ENCODE measurements at places on chromosomes 2 and 18. TPM values are rescaled to one million over a fixed set of nuclear protein-coding genes. Genes with fewer than 3 reads are reported as not detected.

- H3K27ac ChIP-seq = no peak overlapping the region
- H3K27me3 ChIP-seq = no peaks in the 10 kb centered on the region
- DNase-seq = no peak
- no peak overlapping the region for H3K4me3 ChIP-seq
Observed at GRCh38 chr2:28678175-28678855, 73.3 kb upstream of the PPP1CB start.

DNA sequence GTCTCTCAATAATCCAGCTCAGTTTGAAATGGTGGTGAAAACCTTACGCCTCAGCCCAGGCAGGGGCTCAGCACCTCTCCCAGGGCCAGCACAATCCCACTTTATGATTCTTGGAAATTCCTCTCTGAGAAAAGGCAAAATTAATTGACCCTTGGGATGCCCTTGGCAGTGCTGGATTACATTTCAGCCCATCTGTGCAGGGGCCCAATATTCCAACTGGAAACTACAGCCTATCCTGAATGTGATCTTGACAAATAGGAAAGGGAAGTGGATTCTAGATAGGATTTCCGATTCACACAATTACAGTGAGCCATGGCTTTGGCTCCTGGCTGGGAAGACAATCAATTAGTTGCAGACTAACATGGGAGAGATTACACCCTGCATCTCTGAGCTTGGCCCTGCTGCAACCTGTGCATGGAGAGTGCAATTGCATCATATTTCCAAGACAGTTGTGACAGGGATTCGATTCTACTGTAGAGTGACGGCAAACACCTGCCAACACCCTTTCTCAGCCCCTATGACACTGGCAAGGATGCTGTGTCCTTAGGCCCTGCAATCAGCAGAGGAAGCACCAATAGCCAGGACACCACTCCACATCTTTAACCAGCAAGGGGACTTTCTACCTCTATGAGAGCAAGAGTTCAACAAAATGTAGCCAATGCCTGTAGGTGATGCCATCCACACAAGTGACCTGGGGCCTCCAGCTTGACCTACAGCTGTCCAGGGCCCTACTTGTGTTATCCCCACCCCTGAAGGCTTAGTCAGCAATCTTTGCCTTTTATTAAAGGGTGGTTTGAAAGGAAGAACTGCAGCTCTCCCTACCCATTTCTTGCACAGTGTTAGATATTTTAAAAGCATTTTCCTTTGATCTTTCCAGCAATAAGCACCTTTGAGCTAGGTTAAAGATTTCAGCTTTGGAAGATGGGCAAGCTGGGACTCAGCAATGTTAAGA is 187.2 kb upstream of the HS6ST1 start:
- H3K27me3 ChIP-seq = peaks cover 5% of the 10 kb centered on the region
- H3K27ac ChIP-seq = no peak overlapping the region
- H3K36me3 ChIP-seq = no peaks in the 10 kb centered on the region
- no peaks in the 10 kb centered on the region for H3K4me1 ChIP-seq
- DNase-seq = no peak

DNA sequence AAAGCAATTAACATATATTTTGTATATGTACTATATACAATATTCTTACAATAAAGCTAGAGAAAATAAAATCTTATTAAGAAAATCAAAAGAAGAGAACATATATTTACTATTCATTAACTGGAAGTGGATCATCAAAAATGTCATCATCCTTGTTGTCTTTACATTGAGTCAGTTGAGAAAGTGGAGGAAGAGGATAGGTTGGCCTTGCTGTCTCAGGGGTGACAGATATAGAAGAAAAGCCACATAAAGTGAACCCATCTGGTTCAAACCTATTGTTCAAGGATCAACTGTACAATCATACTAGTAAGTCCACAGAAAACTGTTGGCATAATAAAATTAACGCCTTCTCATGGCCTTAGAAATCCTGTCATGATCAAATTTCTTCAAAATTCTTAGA is 26.6 kb downstream of the SESTD1 start:
- DNase-seq = no peak
- no peaks in the 10 kb centered on the region for H3K27me3 ChIP-seq
- peaks cover 38% of the 10 kb centered on the region for H3K4me1 ChIP-seq

DLX2 gene
- not detected for total RNA-seq

NEU2 gene
- not detected for total RNA-seq

IL36B gene
- total RNA-seq = not detected

DNAH7 gene
- not detected for total RNA-seq

DUSP19 gene
- 0.68 TPM for total RNA-seq
